Activated B cell treated with CpG ODN at 0.5 μM for 24 hours (primary cell): ENCODE measurements at places on chromosomes 4 and X.

GRCh38 chr4:159317203-159317602 is 214.3 kb downstream of the RAPGEF2 start:
- H3K36me3 ChIP-seq: peaks cover 34% of the 10 kb centered on the region
- H3K27me3 ChIP-seq: no peaks in the 10 kb centered on the region
- no peak for DNase-seq
- H3K4me3 ChIP-seq: no peak overlapping the region
- no peak overlapping the region for H3K27ac ChIP-seq
- no peaks in the 10 kb centered on the region for H3K4me1 ChIP-seq

DNA sequence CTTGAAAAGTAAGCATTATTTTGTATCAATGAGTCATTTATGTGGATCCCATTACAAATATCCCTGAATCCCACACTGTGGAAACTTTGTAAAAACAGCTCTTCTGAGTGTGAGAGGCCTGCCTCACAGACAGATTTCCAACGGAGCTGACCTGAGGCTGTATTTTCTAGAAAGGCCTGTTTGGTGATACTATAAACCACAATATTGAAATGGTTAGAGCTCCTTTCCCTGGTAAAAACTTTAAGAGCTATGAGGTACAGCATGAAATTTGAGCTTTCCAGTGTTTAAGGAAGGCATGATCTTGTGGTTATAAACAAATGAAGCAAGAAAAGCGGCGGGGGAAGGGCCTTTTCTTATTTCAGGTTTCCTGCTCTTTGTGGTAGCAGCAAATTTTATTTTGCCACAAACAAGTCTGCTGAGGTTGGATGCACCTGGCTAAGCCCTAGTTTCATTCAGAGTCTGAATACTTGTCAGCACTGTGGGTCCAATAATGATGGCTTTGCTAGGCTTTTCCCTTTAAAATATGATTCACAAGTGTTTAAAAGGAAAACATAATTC is 86.8 kb upstream of the ETNPPL start:
- DNase-seq: no peak
- no peak overlapping the region for H3K4me3 ChIP-seq
- peaks cover 17% of the 10 kb centered on the region for H3K4me1 ChIP-seq
- H3K27ac ChIP-seq: no peak overlapping the region
- H3K36me3 ChIP-seq: no peaks in the 10 kb centered on the region

DNA sequence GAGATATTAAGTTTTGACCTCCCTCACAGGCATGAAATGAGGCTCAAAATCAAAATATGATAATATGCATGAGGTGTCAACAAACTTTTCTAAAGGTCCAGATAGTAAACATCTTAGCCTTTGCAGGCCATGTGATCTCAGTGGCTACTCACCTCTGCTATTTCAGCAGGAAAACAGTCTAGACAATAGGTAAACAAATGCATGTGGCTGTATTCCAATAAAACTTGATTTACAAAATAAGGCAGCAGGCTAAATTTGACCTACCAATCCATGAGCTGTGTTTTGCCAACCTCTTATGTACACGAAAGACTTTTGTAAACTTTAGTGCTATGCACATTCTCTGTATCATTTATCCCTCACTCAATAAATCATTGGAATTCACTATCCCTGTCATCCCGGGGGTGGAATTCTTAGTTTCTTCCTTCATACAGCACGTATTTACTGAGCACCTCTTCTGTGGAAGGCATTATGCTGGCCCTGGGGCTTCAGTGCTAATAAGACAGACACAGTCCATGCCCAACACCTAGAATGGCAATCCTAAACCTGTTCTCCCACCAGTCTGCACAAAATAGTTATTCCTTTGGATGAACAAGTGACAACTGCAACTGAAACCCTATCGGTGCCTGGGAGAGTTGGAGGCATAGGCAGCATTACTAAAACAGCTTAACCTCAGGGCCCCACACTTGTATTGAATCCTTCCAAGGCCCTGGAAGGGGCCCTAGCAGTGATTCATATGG is 19.9 kb downstream of the MAGEB17 start:
- H3K27ac ChIP-seq: no peak overlapping the region
- H3K27me3 ChIP-seq: no peaks in the 10 kb centered on the region
- no peaks in the 10 kb centered on the region for H3K4me1 ChIP-seq
- DNase-seq: no peak
- H3K36me3 ChIP-seq: no peaks in the 10 kb centered on the region
- H3K4me3 ChIP-seq: no peak overlapping the region

GRCh38 chr4:72690771-72691170 is 121.8 kb upstream of the ADAMTS3 start:
- no peaks in the 10 kb centered on the region for H3K4me1 ChIP-seq
- DNase-seq: no peak
- no peaks in the 10 kb centered on the region for H3K36me3 ChIP-seq
- no peak overlapping the region for H3K4me3 ChIP-seq

- H3K27me3 ChIP-seq: peaks cover 52% of the 10 kb centered on the region
- no peaks in the 10 kb centered on the region for H3K36me3 ChIP-seq
- no peak overlapping the region for H3K27ac ChIP-seq
- no peak overlapping the region for H3K4me3 ChIP-seq
- no peak for DNase-seq
Measured at GRCh38 chr4:140571620-140572019, 2.9 kb upstream of the UCP1 start.

- H3K27ac ChIP-seq: peak overlapping the region; percentile 12
- H3K4me3 ChIP-seq: no peak overlapping the region
- peaks cover 7% of the 10 kb centered on the region for H3K36me3 ChIP-seq
- DNase-seq: no peak
- H3K27me3 ChIP-seq: no peaks in the 10 kb centered on the region
Measured at GRCh38 chrX:19860571-19860970, 26.8 kb downstream of the SH3KBP1 start.

DNA sequence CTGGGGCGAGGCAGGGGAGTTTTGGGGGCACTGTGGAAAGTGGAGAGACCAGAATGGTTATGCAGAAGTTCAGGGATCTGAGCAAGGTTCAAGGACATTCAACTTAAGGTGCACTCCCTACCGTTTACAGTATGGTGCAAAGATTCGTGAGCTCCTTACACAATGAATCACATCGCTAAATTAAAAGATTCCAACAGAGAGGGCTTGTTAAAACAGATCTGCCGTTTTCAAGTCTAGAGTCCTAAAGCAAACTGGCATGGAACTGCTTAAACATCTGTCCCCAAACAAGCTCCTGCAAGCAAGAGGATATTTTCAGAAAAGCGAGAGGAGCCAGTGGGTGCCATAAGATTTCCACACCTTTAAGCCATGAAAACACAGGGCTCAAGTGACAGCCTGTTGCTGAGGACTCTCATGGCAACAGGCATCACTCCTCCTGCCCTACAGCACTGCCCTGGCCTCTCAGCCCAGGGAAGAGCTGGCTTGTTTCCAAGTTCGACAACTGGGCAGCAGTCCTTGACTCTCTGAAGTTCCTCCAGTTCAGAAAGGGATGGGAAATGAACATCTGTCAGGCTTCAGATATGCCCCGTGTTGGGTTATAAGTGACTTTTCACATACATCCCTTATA is 10.0 kb downstream of the FAM184B start:
- no peak for DNase-seq
- no peaks in the 10 kb centered on the region for H3K36me3 ChIP-seq
- H3K27ac ChIP-seq: no peak overlapping the region
- H3K27me3 ChIP-seq: peaks cover 8% of the 10 kb centered on the region
- no peaks in the 10 kb centered on the region for H3K4me1 ChIP-seq

GRCh38 chr4:140271553-140271952 is 101.9 kb upstream of the SCOC start:
- H3K4me3 ChIP-seq: no peak overlapping the region
- no peak for DNase-seq
- peaks cover 8% of the 10 kb centered on the region for H3K4me1 ChIP-seq
- H3K27ac ChIP-seq: no peak overlapping the region
- H3K27me3 ChIP-seq: peaks cover 9% of the 10 kb centered on the region
- H3K36me3 ChIP-seq: no peaks in the 10 kb centered on the region

GRCh38 chr4:140807491-140808252 is 51.5 kb upstream of the TBC1D9 start:
- H3K27me3 ChIP-seq: no peaks in the 10 kb centered on the region
- peaks cover 89% of the 10 kb centered on the region for H3K4me1 ChIP-seq
- H3K27ac ChIP-seq: peak overlapping the region; percentile 93
- H3K36me3 ChIP-seq: no peaks in the 10 kb centered on the region
- H3K4me3 ChIP-seq: peak overlapping the region; percentile 72

GRCh38 chr4:8079031-8079885 is 79.4 kb downstream of the ABLIM2 start:
- DNase-seq: no peak
- no peaks in the 10 kb centered on the region for H3K27me3 ChIP-seq
- H3K27ac ChIP-seq: no peak overlapping the region
- H3K4me3 ChIP-seq: no peak overlapping the region
- H3K36me3 ChIP-seq: no peaks in the 10 kb centered on the region

GRCh38 chr4:101005659-101006058 is 341.7 kb downstream of the PPP3CA start:
- DNase-seq: no peak
- H3K4me3 ChIP-seq: no peak overlapping the region
- no peaks in the 10 kb centered on the region for H3K27me3 ChIP-seq
- peaks cover 6% of the 10 kb centered on the region for H3K4me1 ChIP-seq
- H3K27ac ChIP-seq: no peak overlapping the region
- H3K36me3 ChIP-seq: no peaks in the 10 kb centered on the region

- H3K27ac ChIP-seq: no peak overlapping the region
- H3K4me3 ChIP-seq: no peak overlapping the region
- H3K27me3 ChIP-seq: no peaks in the 10 kb centered on the region
- H3K4me1 ChIP-seq: no peaks in the 10 kb centered on the region
- no peak for DNase-seq
Measured at GRCh38 chr4:16931339-16932305, 33.2 kb upstream of the LDB2 start.

- DNase-seq: no peak
- no peak overlapping the region for H3K4me3 ChIP-seq
- H3K27me3 ChIP-seq: no peaks in the 10 kb centered on the region
- H3K27ac ChIP-seq: no peak overlapping the region
- H3K4me1 ChIP-seq: no peaks in the 10 kb centered on the region
Measured at GRCh38 chr4:65918212-65918611, 247.9 kb upstream of the EPHA5 start.

DNA sequence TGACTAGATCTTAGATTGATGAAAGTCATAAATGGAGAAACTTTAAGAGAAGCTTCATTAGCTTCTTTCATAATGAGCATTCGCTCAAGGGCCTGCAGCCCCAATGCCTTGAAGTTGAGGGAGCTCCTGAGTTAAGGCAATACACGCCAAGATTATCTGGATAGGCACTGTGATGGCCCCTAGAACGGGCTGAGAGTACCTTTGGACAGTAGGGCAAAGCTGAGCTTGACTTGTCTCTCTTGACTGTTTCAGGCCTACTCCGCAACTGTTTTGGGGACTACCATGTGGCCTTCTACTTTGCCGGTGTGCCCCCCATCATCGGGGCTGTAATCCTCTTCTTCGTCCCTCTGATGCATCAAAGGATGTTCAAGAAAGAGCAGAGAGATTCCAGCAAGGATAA is 83.3 kb downstream of the RLIM start:
- DNase-seq: no peak
- no peaks in the 10 kb centered on the region for H3K27me3 ChIP-seq
- no peaks in the 10 kb centered on the region for H3K36me3 ChIP-seq
- peaks cover 13% of the 10 kb centered on the region for H3K4me1 ChIP-seq
- H3K27ac ChIP-seq: no peak overlapping the region
- H3K4me3 ChIP-seq: no peak overlapping the region

- H3K4me3 ChIP-seq: no peak overlapping the region
- H3K36me3 ChIP-seq: peaks cover 32% of the 10 kb centered on the region
- peaks cover 20% of the 10 kb centered on the region for H3K4me1 ChIP-seq
- H3K27ac ChIP-seq: peak overlapping the region; percentile 44
- no peak for DNase-seq
Measured at GRCh38 chrX:154083126-154083517, 14.4 kb downstream of the MECP2 start.

DNA sequence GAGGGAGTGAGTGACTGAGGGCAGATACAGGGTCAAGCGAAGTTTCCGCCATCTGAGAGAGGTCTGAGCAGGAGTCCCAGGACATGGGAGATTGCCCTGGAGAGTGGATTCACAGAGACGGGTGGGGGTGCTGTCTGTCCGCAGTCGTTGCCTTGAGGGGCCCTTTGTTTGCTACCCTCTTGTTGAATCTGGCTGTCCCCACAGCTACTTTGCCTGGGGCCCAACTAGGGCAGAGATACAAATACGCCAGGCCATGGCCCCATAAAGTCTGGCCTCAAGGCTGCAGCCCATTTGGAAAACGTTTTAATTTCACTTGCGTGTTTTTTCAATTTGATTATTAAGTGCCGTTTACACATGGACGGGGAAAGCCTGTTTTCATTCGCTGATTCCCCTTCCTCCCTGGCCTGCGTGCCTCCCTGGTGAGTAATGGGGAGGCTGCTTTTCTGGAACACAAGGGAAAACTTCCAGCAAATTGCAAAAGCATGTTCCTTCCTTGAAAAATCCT is 134.4 kb downstream of the SMIM20 start:
- H3K36me3 ChIP-seq: no peaks in the 10 kb centered on the region
- H3K27ac ChIP-seq: no peak overlapping the region
- no peak for DNase-seq
- H3K4me3 ChIP-seq: no peak overlapping the region
- H3K4me1 ChIP-seq: peaks cover 4% of the 10 kb centered on the region

DNA sequence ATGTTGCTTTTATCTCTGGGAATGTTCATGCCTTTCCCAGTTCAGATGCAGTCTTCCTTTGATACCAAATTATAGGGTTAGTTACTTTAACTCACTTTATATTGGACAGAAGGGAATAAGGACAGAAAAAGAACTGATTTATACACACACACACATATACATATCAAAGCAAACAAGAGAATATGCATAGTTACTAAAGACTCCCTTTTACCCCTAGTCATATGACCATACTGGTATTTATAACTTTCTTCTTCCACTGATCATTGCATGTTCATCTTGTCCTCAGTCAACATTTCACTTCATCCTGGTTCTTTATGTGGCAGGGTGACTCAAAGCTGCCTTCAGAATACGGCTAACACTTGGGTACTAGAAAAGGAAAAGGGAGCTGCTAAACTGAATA is 120.4 kb downstream of the PARM1 start:
- H3K4me3 ChIP-seq: no peak overlapping the region
- DNase-seq: no peak
- H3K4me1 ChIP-seq: no peaks in the 10 kb centered on the region
- H3K27ac ChIP-seq: no peak overlapping the region
- no peaks in the 10 kb centered on the region for H3K27me3 ChIP-seq
- peaks cover 10% of the 10 kb centered on the region for H3K36me3 ChIP-seq
